Lung microvascular endothelial cell (primary cell): ENCODE measurements at places on chromosomes 3 and 15. TPM values are rescaled to one million over a fixed set of nuclear protein-coding genes. Genes with fewer than 3 reads are reported as not detected.
A peak's percentile ranks its signal among the peaks of the same experiment; 100 is the strongest.

- DNase-seq, result peak; percentile 91
These were observed 794.4 kb upstream of the LMCD1 start for GRCh38 chr3:7707187-7707586.

- no peak for DNase-seq
These were observed 80.9 kb downstream of the THBS1 start for GRCh38 chr15:39661776-39662175.

- no peak for DNase-seq
These were observed 260.0 kb downstream of the EBLN2 start for GRCh38 chr3:73321286-73321999.

DNA sequence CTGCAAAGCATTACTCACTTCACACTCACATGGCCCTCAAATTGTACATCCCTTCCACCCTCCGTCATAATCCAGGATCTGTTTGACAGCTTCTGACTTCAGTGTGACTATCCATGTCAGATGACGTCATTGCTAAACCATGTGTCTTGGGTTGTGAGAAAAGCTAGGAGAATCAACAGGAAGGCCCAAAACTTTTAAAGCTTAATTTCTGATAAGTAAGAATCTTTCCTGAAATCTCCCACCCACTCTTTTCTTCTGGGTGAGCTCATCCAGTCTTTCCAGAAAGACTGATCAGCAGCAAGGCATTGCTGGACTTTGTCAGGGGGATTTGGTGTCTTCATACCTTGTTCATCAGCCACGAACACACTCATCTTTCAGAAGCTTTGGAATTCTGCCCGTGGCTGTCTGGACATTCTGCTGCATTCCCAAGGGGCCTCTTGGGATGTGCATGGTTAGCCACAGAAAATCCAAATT, 11.5 kb upstream of the LMCD1 start:
- peak; percentile 23 for DNase-seq

The TRAIP gene
- 1.2 and 2.4 TPM in 2 replicates for total RNA-seq

DNA sequence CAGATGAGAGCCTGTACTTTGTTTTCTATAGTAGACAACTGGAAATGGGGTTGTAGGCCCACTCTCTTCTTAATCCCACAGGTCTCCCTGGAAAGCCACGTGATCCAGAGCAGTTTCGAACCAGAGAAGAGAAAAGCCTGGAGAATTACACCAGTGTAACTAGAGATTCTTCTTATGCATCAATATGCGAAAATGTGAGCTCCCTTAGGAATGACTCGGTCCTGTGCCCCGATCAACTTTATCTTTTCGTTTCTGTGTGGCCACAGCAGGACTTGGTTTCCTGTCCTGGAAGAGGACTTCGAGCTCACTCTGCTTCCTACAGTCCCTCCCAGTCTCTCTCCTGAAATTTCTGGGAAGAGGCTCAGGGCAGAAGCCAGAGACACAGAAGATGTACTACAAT, 73.8 kb upstream of the TPM1 start:
- no peak for DNase-seq

The CYP8B1 gene
- not detected in 2 replicates for total RNA-seq

The TTLL13 gene
- total RNA-seq, result under 0.01 TPM in 2 replicates

- DNase-seq, result no peak
These were observed 240.9 kb downstream of the UACA start for GRCh38 chr15:70522323-70522966.

The LXN gene
- total RNA-seq, result 36.7 and 46.4 TPM in 2 replicates

DNA sequence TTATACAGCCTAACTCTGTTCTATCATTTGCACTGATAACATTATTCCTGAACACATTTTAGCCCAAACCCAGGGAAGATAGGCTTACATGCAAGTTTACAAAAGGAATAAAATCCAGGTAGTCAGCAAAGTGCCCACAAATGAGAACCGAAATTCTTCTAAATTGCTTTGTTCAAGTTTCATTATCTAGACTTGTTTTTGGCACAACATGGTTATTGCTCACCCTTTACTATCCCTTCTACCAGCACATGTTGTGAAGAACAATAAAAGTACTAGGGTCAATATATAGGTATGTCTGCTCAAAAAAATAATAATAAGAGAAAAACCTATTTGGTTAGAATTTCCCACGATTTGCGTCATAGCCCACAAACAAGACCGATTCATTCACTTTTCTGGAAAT, 430.5 kb downstream of the FGF12 start:
- no peak for DNase-seq

- no peak for DNase-seq
These were observed 82.2 kb upstream of the SATB1 start for GRCh38 chr3:18507333-18507732.

- DNase-seq, result no peak
These were observed 24.3 kb upstream of the SV2B start for GRCh38 chr15:91075739-91076138.

The IQCF5 gene
- not detected in 2 replicates for total RNA-seq

DNA sequence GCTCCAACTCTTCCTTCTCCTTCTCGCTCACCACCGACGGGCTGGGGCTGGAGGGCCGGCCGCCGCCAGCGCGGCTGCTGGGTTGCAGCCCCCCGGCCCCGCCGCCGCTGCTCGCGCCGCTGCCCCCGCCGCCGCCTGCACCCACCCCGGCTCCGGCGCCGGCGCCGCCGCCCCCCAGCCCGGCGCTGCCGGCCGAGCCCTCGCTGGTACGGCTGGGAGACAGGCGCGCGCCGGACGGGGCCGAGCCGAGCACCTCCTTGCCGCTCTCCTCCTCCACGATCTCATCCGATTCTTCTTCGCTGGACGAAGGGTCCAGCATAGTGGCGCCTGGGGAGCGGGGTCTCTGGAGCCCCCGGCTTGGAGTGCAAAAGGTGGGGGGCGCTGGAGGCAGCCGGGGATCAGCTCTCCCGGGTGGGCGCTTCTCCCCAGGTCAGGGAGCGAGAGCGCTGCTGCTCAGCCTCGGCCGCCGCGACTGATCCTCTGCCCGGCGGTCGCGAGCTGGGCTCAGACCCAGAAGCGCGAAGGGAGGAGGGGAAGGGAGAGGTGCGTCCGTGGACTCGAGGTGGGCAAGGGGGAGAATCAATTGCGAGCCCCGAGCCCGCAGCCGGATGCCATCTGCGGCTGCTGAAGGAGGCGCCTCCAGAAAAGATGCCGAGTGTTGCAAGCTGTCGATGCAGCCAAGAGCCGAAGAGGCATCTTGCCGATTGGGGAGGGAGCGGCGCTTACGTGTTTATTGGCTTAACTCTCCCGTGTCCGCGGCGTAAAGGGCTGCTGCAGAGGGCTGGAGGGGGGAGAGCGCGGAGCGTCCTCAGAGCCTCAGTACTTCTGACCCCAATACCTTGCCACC, at the start of gene CADPS:
Gene CADPS (minus strand): TSS at position 706 of the 847 bp plus-strand sequence. CDS start 387 bp downstream, at position 319.
- no peak for DNase-seq

The NRG4 gene
- not detected in 2 replicates for total RNA-seq

GRCh38 chr3:23076437-23076836, 126.7 kb upstream of the UBE2E2 start:
- DNase-seq, result no peak

DNA sequence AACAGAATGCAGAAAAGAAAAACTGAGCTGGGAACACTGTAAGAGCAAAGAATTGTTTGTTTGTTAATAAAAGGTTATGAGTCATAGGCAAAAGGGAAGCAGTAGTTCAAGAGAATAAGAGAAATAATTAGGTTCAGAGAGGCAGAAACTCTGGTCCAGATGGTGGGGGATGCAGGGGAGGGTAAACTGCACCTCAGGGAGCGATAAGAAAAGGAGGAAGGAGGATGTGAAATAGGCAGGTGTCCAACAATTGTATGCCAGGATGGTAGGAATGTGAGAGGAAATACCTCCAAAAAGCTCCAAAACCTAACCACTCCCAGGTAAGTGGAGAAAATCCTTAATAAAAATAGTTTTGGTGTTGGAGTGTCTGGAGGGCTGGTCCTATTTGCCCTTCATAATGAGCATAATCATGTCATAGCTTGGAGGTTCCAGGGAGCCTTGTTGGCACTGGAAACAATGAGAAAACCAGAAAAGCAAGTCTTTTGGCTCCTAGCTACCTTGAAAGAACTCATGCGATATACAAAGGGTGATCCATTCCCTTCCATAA, 405.4 kb upstream of the TBL1XR1 start:
- no peak for DNase-seq

- DNase-seq, result no peak
These were observed 340.3 kb downstream of the FOXP1 start for GRCh38 chr3:71243229-71243628.

- peak; percentile 72 for DNase-seq
These were observed 5.1 kb upstream of the CYP8B1 start for GRCh38 chr3:42880601-42881451.
